ENCODE measurements at places on chromosomes 5 and 9. TPM values are rescaled to one million over a fixed set of nuclear protein-coding genes. Genes with fewer than 3 reads are reported as not detected.
A peak's percentile ranks its signal among the peaks of the same experiment; 100 is the strongest.

MARCOL gene
- not detected for total RNA-seq

DNA sequence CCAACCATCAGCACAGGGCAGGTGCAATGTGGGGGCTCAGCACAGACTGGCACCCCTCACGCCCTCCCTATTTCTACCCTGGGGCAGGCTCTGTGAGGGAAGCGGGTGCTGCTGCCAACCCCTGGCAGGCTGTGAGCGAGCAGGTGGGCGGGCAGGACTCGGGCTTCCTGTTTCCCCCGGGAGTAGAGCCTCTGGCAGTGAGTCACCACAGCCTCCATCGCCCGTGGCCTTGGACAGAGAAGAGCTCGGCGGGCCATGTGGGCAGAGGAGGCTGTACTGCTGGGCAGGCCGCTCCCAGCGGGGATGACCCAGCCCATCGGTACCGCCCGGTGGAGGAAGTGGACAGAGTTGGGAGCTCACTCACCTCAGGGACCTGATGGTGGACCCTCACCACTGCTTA, 16.6 kb downstream of the KCNT1 start:
- no peaks in the 10 kb centered on the region for H3K4me1 ChIP-seq
- no peak overlapping the region for H3K4me3 ChIP-seq
- no peaks in the 10 kb centered on the region for H3K36me3 ChIP-seq
- H3K27me3 ChIP-seq = no peaks in the 10 kb centered on the region

GRCh38 chr5:110561510-110561909, 165.0 kb downstream of the TMEM232 start:
- DNase-seq = no peak
- no peaks in the 10 kb centered on the region for H3K4me1 ChIP-seq
- no peaks in the 10 kb centered on the region for H3K27me3 ChIP-seq
- no peaks in the 10 kb centered on the region for H3K36me3 ChIP-seq
- no peak overlapping the region for H3K27ac ChIP-seq

LEAP2 gene
- total RNA-seq = 1.1 TPM

IGFBPL1 gene
- not detected for total RNA-seq

DNA sequence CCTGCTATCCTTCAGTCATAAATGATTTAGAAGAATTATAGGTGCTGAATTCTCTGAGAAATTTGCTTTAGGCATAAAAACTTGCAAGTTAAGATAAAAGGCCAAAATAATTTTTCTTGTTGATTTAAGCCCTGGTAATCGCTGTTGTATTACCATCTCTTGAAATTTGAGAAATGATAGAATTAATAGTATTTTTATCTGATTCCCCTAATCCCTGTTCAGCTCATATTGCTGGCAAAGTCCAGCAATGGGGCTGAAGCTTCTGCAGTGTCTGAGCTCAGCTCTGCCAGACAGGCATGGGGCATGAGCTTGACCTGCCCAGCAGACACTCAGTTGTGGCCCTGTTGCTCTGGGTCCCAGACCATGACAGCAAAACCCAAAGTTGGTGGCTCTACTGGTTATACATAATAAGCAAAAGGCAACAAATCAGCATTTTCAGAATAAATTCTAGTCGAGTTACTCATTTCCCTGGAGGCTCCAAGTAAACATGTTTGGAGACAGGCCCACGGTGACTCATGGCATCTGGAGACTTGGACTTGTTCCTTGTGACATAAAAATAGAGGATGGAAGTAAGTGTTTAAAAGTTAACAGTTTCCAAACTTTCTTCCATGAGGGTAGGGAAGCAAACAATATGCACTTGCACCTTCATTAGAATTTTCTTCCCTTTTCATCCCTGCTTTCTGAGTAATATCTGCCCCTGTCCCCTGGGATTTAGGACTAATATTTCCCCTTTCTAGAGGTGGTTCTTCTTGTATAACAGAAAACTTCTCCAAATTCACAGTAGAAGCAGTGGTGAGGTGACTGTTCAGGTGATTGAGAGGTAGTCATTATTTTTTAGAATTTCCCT, 60.2 kb upstream of the SLC2A8 start:
- no peaks in the 10 kb centered on the region for H3K27me3 ChIP-seq
- H3K4me3 ChIP-seq = peak overlapping the region; percentile 3
- peak overlapping the region; percentile 78 for H3K27ac ChIP-seq

- no peaks in the 10 kb centered on the region for H3K36me3 ChIP-seq
- H3K4me1 ChIP-seq = no peaks in the 10 kb centered on the region
- no peak overlapping the region for H3K27ac ChIP-seq
- no peak overlapping the region for H3K4me3 ChIP-seq
- no peaks in the 10 kb centered on the region for H3K27me3 ChIP-seq
Observed at GRCh38 chr9:81771571-81771970, 82.2 kb upstream of the TLE1 start.

NSA2 gene
- 43.5 TPM for total RNA-seq

DNA sequence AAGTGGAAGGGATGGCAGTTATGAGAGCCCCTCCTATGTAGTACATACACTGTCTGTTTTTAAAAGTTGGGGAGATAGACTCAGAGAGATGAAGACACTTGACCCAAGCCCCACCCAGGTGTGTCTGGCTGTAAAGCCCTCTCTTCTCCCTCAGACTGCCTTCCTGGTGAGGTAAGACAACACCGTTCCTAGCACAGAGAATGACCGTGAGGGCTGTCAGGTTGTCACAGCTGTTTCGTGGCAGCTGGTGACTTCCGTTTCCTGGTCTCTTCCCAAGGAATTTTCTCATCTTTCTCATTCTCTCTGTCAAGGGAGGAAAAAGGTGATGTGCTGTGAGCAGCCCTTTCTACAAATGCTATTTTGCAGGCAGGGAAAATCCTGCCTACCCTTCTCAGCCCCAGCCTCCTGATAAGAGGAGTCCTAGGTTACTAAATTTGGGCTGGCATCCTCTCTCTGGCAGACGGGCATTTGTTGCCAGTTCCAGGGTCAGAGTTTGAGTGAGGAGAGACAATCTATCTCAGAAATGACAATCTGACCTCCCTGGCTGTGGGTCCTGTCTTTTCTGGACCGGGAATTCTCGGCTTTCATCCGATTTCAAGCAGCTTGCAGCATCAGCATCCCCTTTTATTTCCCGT, 263.5 kb upstream of the PANK3 start:
- H3K4me3 ChIP-seq = no peak overlapping the region
- H3K36me3 ChIP-seq = no peaks in the 10 kb centered on the region
- no peaks in the 10 kb centered on the region for H3K4me1 ChIP-seq
- peaks cover 2% of the 10 kb centered on the region for H3K27me3 ChIP-seq
- no peak for DNase-seq

NXNL2 gene
- not detected for total RNA-seq

RAPGEF1 gene
- 275 TPM for total RNA-seq

DDX4 gene
- total RNA-seq = not detected

GRCh38 chr5:127762412-127762811, 59.2 kb downstream of the CCDC192 start:
- no peaks in the 10 kb centered on the region for H3K27me3 ChIP-seq
- no peak overlapping the region for H3K27ac ChIP-seq
- H3K4me1 ChIP-seq = peaks cover 7% of the 10 kb centered on the region
- no peak overlapping the region for H3K4me3 ChIP-seq

GRCh38 chr5:14156650-14157492, 13.7 kb downstream of the TRIO start:
- H3K27me3 ChIP-seq = no peaks in the 10 kb centered on the region

CDO1 gene
- 1.0 TPM for total RNA-seq

DNA sequence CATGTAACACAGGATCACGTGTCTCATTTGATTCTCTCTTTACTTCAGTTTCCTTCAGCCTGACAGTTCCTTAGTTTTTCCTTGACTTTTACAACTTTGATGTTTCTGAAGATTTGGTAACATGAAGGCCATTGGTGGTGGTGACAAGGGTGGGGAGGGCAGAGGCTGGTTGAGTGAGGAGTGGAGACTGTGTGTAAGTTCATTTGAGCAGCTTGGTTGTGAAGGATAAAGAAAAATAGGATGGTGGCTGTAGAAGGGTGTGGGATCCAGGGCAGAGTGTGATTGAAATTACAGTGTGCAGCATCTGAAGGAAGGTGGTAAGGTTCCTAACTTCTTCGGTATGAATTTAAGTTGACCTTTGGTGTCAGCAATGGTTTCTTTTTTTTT, 20.4 kb downstream of the SUB1 start:
- no peak overlapping the region for H3K4me3 ChIP-seq
- H3K27me3 ChIP-seq = no peaks in the 10 kb centered on the region
- DNase-seq = no peak
- H3K27ac ChIP-seq = no peak overlapping the region

- no peaks in the 10 kb centered on the region for H3K36me3 ChIP-seq
- DNase-seq = no peak
- H3K4me3 ChIP-seq = no peak overlapping the region
- H3K27ac ChIP-seq = no peak overlapping the region
- H3K27me3 ChIP-seq = no peaks in the 10 kb centered on the region
Observed at GRCh38 chr9:18795947-18796671, 236.9 kb downstream of the SAXO1 start.

DNA sequence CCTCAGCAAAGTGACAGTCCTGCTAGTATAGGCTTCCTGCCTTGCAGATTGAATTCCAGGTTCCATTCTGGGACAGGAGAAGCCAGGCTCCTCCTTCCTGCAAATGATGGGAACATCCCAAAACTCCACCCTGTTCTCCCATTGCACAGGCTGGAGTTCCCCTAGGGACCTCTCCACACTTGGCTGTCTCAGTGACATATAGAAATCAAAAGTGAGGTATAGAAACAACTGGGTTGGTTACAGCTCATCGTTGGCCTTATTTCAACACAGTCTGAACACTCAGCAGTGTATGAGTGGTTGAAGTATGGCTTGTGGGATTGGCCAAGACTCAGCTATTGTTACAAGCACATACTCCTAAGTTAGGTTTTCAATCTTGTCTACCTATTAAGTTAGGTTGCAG, 157.8 kb upstream of the FTMT start:
- H3K27me3 ChIP-seq = no peaks in the 10 kb centered on the region
- no peaks in the 10 kb centered on the region for H3K36me3 ChIP-seq
- DNase-seq = no peak
- no peak overlapping the region for H3K4me3 ChIP-seq
- no peak overlapping the region for H3K27ac ChIP-seq

GRCh38 chr5:72015103-72015548, 92.1 kb upstream of the MAP1B start:
- no peak overlapping the region for H3K4me3 ChIP-seq
- H3K4me1 ChIP-seq = no peaks in the 10 kb centered on the region
- no peak for DNase-seq
- H3K36me3 ChIP-seq = no peaks in the 10 kb centered on the region

- peak overlapping the region; percentile 73 for H3K27ac ChIP-seq
- DNase-seq = peak; percentile 93
- H3K4me3 ChIP-seq = peak overlapping the region; percentile 29
- H3K4me1 ChIP-seq = peaks cover 26% of the 10 kb centered on the region
Observed at GRCh38 chr9:37994639-37995347, 74.2 kb downstream of the SHB start.

GRCh38 chr5:81843845-81844244, 92.9 kb upstream of the SSBP2 start:
- no peak overlapping the region for H3K27ac ChIP-seq
- no peak overlapping the region for H3K4me3 ChIP-seq
- no peaks in the 10 kb centered on the region for H3K36me3 ChIP-seq
- DNase-seq = no peak

TXNDC8 gene
- total RNA-seq = not detected

SLC1A1 gene
- 1.1 TPM for total RNA-seq

SLC34A1 gene
- not detected for total RNA-seq

DNA sequence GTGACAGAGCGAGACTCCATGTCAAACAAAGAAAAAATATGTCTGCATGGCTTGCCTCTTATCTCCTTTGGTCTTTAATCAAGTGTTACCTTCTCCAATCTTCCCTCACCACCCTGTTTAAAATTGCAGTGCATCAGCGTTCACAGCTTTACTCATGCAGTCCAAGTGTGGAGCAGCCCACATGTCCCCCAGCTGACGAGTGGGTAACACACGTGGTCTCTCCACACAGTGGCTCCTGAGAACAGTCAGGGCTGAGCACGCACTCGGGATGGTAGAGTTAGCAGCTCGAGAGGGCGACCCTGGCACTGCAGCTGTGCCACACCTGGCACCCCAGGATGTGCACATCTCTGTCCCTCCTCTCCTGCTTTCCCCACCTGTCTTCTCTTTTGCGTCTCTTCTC, 25.9 kb upstream of the CFAP157 start:
- no peak overlapping the region for H3K27ac ChIP-seq
- H3K4me3 ChIP-seq = no peak overlapping the region
- peaks cover 50% of the 10 kb centered on the region for H3K36me3 ChIP-seq
- no peak for DNase-seq

GABRG2 gene
- total RNA-seq = not detected

DNA sequence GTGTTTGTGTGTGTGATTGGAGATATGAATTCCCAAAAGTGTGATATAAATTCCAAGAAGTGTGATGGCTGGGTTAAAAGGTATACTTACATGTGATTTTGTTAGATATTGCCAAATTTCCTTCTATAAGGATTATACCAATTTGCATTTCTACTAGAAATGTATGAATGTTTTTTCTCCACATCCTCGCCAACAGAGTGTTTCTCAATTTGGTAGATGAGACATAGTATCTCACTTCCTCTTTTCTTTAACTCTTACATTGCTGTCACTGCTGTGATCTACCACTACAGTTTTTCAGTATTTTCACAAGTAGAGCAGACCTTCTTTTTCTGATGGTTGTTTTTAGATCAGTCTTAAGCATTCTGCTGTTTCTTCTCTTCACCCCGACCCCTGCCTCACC, 111.3 kb downstream of the FER start:
- no peak overlapping the region for H3K4me3 ChIP-seq
- DNase-seq = no peak
- H3K27me3 ChIP-seq = no peaks in the 10 kb centered on the region
- no peaks in the 10 kb centered on the region for H3K36me3 ChIP-seq
- no peak overlapping the region for H3K27ac ChIP-seq

PCDHGA6 gene
- total RNA-seq = 1.5 TPM

- no peaks in the 10 kb centered on the region for H3K36me3 ChIP-seq
- no peak overlapping the region for H3K4me3 ChIP-seq
- no peak for DNase-seq
- H3K4me1 ChIP-seq = no peaks in the 10 kb centered on the region
Observed at GRCh38 chr5:43227655-43228054, 35.6 kb downstream of the NIM1K start.

ANKDD1B gene
- total RNA-seq = 0.26 TPM

DNA sequence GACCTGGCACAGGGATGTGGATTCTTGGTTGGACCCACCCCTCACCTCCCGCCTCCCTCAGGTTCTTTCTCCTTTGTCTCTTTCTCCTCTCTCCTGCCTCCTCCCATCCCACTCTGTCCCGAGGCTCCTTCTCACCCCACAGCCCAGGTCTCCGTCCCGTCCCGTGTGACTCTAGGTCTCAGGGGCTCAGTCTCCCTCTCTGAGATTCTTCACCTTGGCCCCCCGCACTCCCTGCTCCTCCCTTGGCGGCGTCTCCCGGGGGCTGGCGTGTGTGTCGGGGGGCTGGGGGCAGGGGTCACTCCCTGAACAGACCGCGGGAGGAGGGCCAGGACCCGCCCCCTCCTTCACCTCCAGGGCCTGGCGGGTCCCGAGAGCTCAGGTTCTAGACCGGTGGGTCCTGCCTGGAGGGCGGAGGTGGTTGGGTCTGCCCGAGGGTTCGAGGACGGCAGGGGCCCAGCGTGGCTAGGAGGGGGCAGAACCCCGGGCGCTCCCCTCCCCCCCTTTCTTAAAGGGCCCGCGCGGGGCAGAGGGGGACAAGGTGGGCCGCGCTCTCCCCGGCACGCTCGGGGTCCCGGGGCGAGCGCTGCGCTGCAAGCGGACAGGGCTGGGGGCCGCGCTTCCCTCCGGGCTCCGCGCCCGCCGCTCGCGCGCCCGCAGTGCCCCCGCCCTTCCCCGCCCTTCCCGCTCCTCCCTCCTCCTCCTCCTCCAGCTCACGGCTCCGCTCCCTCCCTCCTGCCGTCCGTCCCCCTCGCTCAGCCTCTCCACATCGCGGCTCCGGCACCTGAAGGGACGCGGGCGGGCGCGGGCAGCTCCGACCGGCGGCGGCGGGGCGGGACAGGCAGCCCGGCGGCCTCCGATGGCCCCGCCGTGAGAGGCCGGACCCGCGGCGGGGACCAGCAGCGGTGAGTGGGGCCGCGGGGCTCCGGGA, at the start of gene PSD2:
TSS of gene PSD2 (plus strand) at position 735 of the 928 bp plus-strand sequence. CDS start 13,633 bp downstream, outside the sequence.
- no peak for DNase-seq
- peak within 1 kb of the TSS; percentile 68 for H3K4me3 ChIP-seq
- H3K27me3 ChIP-seq = peaks cover 33% of the 10 kb centered on the region
- peaks cover 10% of the 10 kb centered on the region for H3K4me1 ChIP-seq
